Activated T-cell treated with anti-CD3 and anti-CD28 coated beads, Interleukin-2, amount 50 U/mL, for 1 hour (primary cell): ENCODE measurements at places on chromosomes 13 and 19.

GRCh38 chr13:30739761-30740642 lies 4.7 kb downstream of the ALOX5AP start:
- DNase-seq, result peak; percentile 59

DNA sequence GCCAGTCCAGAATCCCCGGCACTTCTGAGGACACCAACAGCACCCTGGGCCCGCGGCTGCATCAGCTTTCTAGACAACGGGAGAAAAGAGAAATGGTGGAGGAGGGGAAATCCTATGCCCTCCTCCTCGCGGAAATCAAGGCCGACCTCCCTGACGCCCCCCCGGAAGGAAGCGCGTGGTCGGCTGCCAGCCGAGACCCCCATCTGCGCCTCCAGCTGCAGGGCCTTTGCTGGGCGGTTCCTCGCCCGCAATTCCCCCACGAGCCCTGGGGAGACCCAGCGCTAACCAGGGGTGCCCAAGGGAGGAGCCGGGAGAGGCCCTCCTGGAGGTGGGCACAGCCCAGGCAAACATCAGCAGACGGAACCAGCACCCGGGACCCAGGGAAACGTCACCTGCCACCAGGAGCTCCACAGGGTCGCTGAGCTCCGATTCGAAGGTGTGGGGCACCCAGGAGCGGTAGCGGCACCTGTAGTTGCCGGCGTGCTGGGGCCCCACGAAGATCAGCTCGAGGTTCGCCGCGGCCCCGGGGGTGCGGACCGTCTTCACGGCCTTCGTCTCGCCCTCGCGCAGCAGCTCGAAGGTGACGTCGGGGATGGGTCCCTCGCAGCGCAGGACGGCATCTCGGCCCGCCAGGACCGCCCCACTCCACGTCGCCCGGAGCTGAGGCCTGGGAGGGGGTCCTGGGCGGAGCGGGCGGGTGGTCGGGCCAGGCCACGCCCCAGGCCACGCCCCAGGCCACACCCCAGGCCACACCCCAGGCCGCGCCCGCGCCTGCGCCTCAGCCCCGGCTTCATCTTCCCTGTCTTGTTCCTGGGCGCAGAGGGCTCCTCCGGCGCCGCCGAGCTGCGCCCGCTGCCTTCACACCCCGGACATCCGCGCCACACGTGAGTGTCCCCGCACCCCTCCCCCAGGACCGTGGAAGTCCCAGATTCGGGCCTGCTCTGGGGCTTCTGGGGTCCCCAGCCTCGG lies 6.0 kb downstream of the A1BG start:
- DNase-seq, result peak; percentile 73

- peak; percentile 74 for DNase-seq
Observed at GRCh38 chr19:1650650-1651567, 1.5 kb downstream of the TCF3 start.

DNA sequence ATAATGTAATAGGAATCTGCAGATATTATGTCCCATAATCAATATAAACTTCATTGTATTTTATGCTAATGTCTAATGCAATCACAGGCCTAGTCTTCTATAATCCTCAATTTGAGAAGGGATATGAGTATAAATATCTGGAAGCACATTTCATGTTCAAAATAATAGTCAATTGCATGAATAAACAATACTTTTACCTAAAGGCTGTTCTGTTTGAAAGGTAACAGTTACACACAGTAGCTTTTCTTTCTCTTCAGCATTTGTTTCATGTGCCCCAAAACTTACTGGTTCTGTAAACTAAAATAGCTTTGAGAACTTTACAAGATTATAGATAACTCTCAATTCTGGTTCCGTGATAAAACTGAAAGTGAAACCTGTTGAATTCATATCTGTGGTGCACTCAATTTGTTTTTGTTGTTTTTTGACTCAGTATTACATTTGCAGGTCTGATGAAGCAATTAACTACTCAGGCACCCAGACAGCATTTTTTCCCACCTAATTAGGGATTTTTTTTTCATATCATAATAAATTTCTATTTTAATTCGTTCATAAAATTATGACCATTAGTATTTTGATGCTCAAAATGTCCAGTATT lies 1193.8 kb downstream of the SLITRK1 start:
- no peak for DNase-seq

DNA sequence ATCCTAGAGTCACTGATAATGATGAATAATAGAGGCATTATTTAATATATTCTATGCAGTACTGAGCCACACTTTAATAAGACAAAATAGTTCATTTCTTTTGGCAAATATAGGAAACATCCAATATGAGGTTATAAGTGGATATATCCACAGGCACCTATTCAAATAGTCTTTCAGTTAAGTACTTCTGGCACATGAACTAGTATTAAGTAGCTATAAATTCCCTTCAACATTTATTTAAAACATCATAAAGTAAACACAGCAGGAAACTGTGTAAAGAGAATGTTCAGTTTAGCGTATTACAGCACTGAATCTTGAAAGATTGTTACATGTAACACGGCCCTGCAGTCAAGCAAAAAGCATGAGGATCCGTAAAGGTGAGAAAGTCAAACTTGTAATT lies 463.3 kb upstream of the KLF12 start:
- DNase-seq, result no peak

- DNase-seq, result no peak
Observed at GRCh38 chr13:24664726-24665409, 15.3 kb upstream of the ATP12A start.

GRCh38 chr13:73278186-73278585 lies 219.4 kb downstream of the KLF5 start:
- no peak for DNase-seq

GRCh38 chr19:3606690-3607289 lies at the start of gene TBXA2R:
TBXA2R (minus strand) TSS chr19:3606875; CDS start chr19:3600634, 6,241 bp downstream.
- peak; percentile 69 for DNase-seq

- DNase-seq, result no peak
Observed at GRCh38 chr19:27822336-27822735, 1390.6 kb downstream of the UQCRFS1 start.

DNA sequence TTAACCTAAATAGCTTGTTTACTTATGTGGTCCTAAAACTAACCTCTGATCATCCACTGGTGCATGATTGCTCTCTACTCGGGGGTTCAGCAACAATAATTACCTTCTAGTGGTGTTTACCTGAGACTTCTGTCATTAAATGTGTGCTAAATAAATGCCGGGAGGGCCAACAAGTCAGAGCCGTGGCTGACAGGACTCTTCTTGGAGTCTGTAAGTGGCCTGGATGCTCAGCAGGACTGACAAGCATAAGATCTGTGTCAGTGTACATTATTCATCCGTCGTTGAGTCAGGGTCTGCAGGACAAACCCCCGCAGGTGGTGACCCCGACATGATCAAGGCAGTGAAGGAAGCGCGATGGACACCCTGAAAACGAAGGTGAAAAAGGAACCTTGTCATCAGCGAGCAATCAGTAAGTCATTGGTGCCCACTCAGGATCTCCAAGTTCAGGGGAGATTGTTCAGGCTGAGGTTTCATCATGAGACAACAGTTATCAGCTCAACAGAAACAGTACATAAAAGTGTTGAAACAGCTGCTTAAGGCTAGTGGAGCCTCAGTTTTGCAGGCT lies 1466.9 kb downstream of the UQCRFS1 start:
- no peak for DNase-seq

- no peak for DNase-seq
Observed at GRCh38 chr13:43388282-43389034, 365.1 kb downstream of the DNAJC15 start.

DNA sequence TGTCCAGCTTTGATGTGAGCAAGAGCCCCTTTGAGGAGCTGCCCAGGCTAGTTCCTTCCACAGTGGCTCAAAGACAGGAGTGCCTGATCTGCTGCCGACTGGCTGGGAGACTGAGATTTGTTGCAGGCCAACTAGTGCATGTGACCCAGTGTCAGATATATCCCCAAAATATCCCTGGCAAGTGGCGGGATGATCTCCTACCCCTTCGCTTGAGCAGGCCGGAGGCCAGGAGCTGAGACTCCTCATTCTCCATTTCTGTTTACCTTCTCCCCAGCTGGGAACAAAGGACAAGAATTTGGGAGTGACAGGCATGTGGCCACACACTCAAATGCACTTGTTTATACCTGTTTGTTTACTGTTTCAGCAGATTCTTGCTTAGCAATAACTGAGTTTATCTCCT lies 37.1 kb upstream of the XPO4 start:
- DNase-seq, result no peak

DNA sequence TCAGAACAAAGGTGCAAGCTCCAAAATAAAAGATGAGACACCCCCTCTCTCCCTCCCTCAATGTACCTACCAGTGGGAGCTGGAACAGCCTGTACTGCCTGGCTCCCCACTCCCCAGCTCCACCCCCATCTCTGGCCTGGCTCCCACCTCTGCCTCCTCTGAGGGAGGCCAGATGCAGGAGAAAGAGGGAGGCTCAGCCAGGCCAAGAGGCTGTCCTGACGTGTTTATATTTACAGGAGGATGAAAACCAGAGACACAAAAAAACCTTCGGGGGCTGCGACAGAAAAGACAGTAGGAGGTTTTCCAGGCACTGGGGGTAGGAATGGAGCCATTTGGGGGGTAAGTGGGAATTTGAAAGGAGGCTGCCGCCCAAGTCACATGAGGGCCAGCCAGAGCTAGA lies 19.7 kb downstream of the ARHGEF18 start:
- no peak for DNase-seq

- DNase-seq, result no peak
Observed at GRCh38 chr13:66995203-66995611, 234.9 kb downstream of the PCDH9 start.

DNA sequence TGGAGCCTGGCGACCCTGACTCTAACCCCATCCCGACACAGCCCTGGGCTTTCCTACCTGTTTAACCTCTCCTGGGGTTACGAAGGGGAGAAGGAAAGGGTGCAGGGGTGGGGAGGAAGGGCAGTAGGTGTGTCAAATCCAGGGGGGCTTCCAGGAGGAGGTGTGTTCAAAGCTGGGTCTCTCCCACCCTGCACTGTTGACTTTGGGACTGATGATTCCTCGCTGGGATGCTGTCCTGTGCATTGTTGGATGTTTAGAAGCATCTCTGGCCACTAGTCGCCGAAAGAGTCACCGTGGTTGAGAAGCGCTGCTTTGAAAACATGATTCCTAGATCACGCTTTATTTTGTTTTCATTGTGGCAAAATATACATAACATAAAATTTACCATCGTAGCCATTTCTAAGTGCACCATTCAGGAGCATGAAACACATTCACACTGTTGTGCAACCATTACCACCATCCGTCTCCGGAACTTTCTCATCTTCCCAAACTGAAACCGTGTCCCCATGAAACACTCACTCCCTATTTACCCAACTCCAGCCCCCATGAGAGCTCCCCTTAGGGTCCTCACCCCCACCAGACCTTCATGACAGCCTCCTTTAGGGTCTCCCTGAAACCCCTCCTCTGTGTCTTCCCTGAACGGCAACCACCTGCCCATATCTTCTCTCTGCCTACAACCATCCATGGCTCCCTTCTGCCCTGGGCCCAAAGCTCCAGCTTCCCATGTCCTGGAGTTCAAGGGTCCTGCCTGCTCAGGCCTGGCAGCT lies 4.4 kb upstream of the FCER2 start:
- no peak for DNase-seq

DNA sequence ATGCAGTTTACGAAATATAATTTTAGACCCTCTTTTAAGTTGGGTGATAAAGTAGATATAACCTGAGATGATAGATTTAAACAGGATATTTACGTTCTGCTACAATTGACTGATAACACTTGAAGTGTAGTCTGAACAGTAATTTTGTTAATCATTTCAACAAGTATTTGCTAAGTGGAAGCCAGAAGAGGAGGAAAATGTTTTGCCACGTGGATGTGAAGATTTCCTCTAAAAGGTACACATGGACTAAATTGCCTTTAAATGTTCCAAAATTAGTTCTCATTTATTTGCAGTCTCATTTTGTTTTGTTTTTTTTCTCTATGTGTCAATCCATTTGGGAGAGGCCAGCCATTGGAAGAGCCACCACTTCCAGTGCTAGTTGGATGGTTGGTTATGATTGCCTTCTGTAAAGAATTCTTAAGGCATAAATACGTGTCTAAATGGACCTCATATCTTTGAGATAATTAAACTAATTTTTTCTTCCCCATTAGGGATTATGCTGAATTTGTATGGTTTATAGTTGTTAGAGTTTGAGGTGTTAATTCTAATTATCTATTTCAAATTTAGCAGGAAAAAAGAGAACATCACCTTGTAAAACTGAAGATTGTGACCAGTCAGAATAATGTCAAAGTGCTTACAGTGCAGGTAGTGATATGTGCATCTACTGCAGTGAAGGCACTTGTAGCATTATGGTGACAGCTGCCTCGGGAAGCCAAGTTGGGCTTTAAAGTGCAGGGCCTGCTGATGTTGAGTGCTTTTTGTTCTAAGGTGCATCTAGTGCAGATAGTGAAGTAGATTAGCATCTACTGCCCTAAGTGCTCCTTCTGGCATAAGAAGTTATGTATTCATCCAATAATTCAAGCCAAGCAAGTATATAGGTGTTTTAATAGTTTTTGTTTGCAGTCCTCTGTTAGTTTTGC lies 2.8 kb downstream of the MIR17HG start:
- DNase-seq, result no peak

DNA sequence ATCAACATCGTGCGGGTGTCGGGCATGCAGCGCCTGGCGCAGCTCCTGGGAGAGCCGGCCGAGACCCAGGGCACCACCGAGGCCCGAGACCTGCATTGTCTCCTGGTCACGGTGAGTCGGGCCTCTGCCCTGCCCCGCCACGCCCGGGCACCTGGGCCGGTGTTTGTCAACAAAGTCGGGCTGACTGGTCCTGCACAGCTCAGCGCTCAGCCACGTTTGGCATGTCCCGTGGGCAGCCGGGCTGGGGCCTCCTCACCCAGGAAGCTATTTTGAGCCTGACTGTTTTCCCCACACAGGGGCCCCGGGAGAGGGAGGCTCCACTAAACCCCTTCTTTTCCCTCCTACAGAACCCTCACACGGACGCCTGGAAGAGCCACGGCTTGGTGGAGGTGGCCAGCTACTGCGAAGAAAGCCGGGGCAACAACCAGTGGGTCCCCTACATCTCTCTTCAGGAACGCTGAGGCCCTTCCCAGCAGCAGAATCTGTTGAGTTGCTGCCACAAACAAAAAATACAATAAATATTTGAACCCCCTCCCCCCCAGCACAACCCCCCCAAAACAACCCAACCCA lies 1.3 kb downstream of the GADD45B start:
- DNase-seq, result no peak

GRCh38 chr13:108326309-108326708 lies 56.8 kb downstream of the TNFSF13B start:
- no peak for DNase-seq

- no peak for DNase-seq
Observed at GRCh38 chr13:99777873-99778272, 193.7 kb downstream of the ZIC5 start.

DNA sequence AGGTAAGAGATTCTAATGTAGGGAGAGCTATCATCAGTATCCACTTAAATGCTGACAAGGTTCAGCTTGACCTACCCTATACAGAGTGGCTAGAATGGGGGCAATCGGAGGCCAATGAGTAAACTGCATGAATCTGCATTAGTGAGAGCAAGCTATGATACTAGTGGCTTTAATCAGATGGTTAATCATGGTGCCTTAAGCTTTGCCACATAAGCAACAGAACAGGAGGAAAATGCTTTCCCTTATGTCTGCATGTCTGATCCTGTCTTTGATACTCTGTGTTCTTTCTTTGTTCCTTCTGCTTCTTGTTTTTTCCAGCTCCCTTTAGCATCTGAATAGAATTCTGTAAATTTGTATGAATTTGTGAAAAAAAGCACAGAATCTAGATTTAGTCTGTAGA lies 91.1 kb downstream of the WDFY2 start:
- no peak for DNase-seq

GRCh38 chr13:43260999-43261398 lies 237.6 kb downstream of the DNAJC15 start:
- no peak for DNase-seq
